Psoas muscle (tissue), 8 donors: ENCODE measurements at places on chromosomes 3 and 15. TPM values are rescaled to one million over a fixed set of nuclear protein-coding genes. Genes with fewer than 3 reads are reported as not detected.

- peak; percentile 23 for DNase-seq
Measured at GRCh38 chr3:126133606-126134005, 46.8 kb downstream of the ALDH1L1 start.

DNA sequence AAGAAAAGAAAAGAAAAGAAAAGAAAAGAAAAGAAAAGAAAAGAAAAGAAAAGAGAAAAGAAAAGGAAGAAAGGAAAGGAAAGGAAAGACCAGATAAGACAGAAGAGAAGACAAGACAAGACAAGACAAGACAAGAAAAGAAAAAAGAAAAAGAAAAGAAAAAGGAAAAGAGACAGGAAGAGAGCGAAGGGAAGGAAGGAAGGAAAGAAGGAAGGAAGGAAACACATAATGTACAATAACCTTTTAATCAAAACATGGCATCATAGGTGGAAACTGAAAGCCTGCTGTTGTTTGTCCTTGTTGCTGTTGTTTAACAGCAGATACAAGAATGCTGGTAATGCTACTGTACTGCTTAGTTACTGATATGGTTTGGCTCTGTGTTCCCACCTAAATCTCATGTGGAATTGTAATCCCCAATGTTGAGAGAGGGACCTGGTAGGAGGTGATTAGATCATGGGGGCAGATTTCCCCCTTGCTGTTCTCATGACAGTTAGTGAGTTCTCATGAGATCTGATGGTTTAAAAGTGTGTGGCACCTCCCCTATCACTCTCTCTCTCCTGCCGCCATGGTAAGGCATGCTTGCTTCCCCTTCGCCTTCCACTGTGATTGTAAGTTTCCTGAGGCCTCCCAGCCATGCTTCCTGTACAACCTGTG is 67.3 kb downstream of the MCF2L2 start:
- no peak for DNase-seq

- no peak for DNase-seq
Measured at GRCh38 chr3:14827776-14828175, 9.0 kb downstream of the FGD5 start.

- no peak for DNase-seq
Measured at GRCh38 chr15:47620960-47621681, 96.2 kb upstream of the SEMA6D start.

DNA sequence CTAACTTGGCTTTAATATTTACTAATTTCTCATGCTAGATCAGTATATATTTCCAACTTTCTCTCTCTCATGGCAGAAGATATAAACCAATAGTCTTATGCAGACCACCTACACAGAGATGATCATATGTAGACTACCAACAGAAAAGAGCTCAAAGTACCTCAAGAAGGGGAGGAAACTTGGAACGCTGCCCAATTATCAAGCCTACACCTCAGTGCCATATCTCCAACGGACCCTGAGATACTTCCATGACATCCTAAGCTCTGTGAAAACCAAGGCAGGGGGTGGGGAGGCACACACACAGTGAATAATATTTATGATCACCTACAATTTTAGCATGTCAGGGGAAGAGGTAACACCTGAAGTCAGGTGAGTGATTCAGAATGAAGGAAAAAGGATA is 100.6 kb downstream of the STAG1 start:
- DNase-seq, result no peak

- DNase-seq, result no peak
Measured at GRCh38 chr3:122021811-122022401, at the start of gene ILDR1. ILDR1 (minus strand) TSS chr3:122022247; CDS start chr3:122022077, 170 bp downstream.

- DNase-seq, result no peak
Measured at GRCh38 chr3:50359760-50360110, 414 bp upstream of the TMEM115 start.

- no peak for DNase-seq
Measured at GRCh38 chr3:9019259-9019961, 56.1 kb upstream of the RAD18 start.

DNA sequence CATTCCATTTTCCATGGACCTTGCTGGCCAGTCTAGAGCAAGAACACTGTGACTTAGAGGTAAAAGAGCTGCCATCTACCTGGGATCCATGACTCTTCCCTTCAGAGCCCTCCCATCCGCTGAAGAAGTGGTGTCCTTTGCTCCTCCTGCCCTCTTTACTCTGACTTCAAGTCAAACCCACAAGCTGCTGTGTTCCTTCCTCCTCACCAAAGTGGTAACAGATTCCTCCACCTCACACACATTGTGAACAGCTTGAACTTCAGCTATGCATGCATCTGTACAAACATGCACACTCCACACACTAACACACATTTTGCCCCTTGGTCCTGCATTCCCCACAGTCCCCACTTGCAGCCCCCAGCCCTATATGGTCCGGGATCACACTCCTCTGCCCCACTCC is 990 bp downstream of the IQCF5 start:
- DNase-seq, result no peak

- no peak for DNase-seq
Measured at GRCh38 chr3:170473358-170473757, 54.7 kb downstream of the CLDN11 start.

DNA sequence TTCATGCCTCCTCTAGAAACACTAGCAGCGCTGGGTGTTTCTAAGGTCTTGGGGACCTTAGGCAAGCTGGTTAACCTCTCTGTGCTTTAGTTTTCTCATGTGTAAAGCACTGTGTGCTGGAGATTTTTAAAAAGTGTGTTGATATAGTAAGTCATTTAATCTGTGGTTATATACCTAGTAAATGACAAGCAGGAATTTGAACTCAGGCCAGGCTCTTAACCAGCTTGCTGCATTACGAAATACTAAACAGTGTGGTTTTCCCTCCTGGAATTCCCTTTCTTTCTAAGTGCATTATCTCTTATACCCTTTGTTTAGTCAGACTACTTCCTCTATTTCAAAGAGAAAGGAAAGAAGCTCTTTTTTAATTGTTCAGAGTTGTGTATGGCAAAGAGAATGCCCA is 26.5 kb downstream of the NEO1 start:
- no peak for DNase-seq

DNA sequence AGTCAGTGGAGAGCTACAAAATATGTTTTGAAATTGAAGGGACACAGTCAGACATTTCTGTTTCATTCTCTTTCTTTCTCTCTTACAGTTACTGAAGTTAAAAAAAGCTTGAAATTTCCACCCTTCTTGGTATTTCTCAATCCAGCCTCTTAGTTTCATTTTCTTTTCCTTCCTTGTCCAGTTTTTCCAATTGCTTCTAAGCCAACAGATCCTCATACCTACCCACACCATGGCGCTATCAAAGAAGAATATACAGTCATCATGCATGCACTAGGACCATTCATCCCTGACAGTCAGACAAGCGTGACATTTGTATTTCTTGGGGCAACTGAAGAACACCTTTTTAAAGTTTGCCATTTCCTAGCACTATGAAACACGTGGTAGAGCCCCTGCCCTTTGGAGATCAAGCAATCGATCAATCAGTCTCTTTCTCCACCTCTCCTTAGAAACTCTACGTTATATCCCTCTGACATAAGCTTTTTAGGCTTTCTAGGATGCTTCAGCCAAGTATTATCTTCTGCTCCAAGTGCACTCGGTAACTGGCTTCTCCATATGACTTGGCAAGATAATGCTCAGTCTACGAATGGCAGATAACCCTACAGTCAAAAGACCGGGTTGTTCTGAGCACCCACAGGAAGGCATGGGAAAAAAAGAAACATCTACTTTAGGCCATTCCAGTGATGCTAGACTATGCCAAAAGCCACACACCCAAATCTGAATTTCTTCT is 65.4 kb downstream of the FBN1 start:
- no peak for DNase-seq

DNA sequence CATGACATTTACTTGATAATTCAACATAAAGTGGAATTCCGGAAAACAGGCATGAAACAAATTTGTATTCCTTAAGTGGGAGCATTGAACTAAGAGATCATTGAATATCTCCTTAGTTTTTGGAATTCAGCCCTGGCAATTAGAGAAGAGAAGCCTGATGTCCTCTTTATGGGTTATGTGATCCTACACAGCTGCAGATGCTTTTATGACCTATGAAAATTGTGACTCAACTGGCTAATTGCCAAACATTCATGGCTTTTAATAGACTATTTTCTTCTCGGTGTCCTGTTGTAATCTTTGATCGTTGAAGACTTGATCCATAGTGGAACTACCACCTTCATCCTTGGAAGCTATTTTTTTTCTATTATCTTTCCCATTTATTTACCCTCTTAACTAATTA is 46.1 kb downstream of the AGBL1 start:
- DNase-seq, result no peak

DNA sequence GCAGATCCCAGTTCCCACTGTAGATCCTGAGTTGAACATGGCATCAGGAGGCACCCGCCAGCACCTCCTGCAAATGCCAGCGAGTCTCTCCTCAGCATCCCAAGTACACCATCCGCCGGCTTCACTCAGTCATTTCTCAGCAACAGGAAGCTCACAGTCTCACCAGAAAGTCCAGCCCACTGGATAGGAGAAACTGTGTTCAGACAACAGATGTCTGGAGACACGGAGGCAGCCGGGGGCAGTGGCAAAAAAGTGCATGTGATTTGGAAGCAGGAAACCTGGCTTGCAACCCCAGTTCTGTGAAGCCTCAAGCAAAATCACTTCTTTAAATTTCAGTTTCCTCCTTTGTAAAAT is 68.7 kb downstream of the SRGAP3 start:
- DNase-seq, result no peak

DNA sequence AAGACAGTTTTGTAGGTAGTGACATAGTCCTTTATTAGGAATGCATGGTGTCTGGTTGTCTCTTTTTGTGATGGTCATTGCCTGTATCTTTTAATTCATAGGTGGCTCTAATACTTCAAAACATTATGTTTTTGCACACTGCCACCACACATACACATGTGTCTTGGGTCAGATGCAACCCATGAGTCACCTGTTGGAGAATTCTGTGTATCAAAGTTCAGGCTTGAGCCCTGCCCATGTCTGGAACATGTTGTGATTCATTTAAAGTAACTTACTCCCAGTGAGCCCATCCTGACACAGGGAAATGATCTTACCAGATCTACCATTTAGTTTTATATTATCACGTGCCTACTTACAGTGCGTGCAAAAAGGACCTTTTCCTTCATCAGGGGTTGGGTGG is 142.7 kb downstream of the GHSR start:
- no peak for DNase-seq

DNA sequence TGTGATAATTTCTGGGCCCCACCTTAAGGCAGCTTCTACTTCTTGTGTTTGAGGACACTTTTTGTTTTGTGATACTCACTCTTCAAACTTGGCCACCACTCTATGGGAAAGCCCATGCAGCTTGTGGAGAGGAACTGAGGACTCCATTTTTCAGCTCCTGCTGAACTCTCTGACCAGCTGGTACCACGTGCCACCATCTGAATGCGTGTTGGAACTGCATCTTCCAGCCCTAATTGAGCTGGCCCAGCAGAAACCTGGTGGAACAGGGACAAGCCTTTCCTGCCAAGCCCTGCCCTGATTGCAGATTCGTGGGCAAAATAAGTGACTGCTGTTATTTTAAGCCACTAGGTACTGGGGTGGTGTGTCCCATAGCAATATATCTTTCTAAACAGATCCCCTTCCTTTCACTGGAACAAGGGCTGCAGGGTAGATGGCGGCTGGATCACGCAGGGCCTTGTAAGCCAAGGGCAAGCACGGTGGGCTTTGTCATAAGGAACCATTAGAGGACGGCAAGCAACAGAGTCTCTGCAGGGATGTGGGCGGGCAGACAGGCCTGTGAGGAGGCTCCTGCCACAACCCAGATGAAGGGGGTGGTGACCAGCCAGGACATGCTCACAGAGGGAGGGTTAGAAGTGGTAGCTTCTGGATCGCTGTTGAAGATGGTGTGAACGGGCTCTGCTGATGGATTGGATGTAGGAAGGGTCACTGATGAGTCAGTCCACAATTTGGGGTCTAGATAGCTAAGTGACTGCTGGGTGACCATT is 9.5 kb downstream of the H1-8 start:
- peak; percentile 4 for DNase-seq

GRCh38 chr15:99592145-99592791 is 26.5 kb downstream of the MEF2A start:
- no peak for DNase-seq

DNA sequence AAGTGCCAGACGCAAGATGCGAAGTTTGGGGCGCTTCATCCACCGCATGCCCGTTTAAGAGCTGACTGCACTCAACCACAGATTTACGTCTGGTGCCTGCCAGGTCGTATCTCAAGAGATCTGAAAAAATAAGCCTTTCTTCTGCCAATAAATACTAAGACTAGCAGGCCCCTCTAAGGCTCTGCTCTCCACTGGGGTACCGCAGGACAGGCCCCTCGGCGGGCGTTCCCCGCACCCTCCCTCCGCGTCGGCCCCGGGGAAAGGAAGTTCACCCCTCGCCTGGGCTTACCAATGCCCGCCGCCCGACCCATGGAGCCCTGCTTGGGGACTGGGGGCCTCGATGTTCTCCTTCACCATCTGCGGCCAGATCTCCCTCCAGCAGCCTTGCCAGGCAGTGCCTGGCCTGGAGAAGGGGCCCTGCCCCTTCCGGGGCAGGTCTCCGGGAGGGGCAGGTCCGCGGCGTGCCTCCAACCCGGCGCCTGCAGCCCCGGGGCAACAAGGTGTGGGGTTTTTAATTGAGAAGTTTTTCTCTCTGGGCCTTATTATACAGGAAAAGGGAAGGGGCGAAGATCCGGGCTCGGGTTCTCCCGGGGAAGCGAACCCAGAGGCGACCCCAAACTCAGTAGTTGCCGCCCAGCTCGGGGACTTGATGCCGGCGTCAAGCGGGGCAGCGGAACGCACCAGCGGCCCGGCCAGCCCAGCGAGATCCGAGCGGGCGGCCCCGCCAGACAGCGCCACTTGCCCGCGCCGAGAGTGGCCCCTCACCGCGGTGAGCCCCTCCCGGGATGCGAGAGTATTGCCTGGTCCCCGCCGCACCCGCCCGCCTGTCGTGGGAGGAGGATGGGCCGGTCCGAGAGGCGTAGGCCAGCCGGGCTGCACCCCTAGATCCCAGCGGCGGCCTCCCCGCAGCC is 735 bp downstream of the GOLGA8B start:
- peak; percentile 52 for DNase-seq

DNA sequence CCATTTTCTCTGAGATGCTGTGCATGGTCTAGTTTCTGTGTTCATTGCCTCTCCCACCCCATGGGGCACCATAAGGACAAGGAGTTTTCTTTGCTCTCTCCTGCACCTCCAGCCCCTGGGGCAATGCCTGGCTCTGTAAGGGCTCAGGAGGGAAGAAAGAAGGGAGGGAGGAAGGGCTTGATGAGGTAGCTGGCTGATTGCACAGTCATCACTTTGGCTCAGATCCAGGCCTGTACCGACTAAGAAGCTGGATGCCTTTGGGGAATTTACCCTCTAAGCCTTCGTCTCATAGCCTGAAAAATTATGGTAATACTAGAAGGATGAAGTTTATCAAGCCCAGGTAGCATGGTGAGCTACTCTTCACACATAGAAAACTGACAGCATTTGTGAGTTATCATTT is 382.9 kb downstream of the GABRG3 start:
- DNase-seq, result no peak

The TGM5 gene
- 0.06 TPM for polyA plus RNA-seq

The SENP8 gene
- polyA plus RNA-seq, result 1.5 TPM

The CRTC3 gene
- 13.5 TPM for polyA plus RNA-seq

The NECTIN3 gene
- polyA plus RNA-seq, result 3.0 TPM

The BTD gene
- polyA plus RNA-seq, result 8.7 TPM

The LRRIQ4 gene
- not detected for polyA plus RNA-seq
